NCI-H2029 treated with DMSO at 0.1 percent for 48 hours (cell line): ENCODE measurements at places on chromosomes 6 and 20.

- DNase-seq = no peak
Observed at GRCh38 chr6:44010411-44011349, 116.6 kb downstream of the MRPL14 start.

DNA sequence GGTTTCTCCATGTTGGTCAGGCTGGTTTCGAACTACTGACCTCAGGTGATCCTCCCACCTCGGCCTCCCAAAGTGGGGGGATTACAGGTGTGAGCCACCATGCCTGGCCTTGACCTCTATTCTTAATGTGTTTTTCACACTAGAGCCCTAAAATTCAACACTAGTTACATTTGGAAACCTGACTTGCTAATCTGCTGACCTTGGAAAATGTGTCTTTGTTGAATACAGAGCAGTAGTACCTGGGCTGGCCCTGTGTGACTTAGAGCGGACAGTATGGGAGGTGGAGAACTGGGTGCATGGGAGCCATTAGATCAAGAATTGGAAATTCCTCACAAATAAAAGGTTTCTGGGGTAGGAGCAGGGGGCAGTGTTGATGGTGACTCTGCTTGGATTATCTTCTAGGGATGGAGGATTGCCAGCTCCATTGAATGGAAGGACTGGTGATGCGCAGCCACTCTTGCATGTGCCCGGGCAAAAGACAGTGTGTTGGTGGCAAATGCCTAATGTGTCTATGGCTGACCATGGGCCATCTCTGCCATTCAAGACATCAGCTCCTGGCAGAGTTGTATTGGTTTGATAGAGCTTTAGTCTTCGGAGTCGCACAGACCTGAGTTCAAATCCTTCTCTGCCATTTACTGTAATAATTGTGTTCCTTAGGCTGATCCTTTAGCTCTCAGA lies 53.4 kb downstream of the RALY start:
- DNase-seq = no peak

GRCh38 chr6:126767711-126768110 lies 350.8 kb upstream of the RSPO3 start:
- DNase-seq = no peak

GRCh38 chr6:157908369-157909281 lies 73.0 kb upstream of the SYNJ2 start:
- no peak for DNase-seq

GRCh38 chr6:148435386-148435785 lies 92.7 kb downstream of the SASH1 start:
- DNase-seq = no peak

- no peak for DNase-seq
Observed at GRCh38 chr20:31870726-31871617, 538 bp downstream of the TTLL9 start.

DNA sequence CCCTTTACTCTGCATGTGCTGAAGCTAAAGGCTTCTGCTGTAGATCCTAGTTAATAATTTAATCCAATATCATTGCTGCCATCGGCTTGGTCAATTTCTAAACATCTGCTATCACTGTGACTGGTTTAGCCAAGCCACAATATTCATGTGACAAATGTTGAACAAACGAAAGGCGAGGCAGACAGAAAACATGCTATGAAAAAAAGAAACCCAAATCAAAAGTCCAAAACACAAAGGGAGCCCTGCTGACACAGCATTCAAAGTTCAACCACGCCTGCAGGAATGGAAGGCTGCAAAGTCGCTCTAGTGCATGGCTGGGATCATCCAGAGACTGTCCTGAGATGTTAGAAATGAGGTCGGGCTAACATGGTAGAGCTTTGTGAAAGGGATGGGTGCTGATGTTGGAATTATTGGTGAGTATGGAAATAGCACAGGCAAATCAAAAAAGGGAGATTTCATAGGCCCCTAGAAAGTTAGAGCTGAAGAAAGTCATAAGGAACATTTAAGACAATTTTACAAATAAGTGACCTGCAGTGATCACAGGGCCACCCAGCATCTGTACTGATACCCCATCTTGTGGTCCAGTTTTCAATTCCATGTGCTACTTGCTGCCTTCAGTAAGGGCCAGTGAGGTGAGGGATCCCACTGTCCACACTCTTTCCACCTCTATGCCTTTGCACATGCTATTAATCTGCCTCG lies 8.8 kb upstream of the NHSL1 start:
- DNase-seq = no peak

DNA sequence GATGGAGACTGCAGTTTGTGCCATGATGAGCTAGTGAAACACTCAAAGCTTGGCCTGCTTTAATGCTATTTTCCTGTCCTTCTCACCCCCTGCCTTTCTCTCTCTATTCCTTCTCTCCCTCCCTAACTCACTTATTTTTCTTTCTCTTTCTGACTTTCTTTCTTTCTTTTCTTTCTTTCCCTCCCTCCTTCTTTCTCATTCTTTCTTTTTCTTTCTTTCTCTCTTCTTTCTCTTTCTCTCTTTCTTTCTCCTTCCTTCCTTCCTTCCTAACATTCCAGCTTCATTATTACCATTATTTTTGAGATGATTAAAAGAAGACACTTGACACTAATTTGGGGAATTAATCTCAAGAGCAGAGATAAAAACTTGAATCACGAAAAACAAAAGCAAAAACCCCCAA lies 39.5 kb upstream of the SLC22A23 start:
- DNase-seq = no peak

DNA sequence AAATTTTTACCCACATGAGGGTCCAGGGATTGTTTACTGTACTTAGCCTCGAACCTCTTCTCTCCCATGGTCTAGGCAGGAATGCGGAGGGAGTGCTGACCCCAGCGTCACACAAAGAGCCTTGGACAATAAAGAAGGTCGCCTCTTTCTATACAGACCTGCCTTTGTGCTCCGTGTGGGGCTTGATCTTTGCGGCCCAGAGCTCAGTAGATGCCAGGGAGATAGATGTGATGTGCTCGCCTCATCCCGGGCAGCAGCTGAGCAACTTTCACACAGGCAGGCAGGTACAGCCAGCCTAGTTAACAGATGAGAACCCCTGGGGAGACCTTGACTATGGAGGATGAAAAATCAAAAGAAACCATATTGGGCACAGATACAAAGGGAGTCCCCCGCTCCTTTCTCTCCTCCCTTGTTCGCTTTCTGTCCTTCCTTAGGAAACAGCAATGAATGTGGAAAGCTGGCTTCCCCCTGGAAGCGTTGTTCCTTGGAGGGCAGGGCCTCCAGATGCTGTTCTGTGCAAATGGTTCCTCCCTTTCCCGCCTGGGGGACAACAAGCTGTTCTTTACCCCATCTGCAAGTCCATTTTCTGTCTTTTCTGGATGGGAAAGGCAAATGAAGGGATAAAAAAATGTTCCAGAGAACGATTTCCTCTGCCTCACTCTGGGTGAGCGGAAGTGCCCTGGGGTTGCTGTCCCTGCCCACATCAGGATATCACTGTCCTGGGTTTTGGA lies 128.3 kb downstream of the OLIG3 start:
- no peak for DNase-seq

- DNase-seq = no peak
Observed at GRCh38 chr6:15087186-15087589, 158.7 kb upstream of the JARID2 start.
